ENCODE measurements at places on chromosomes 7 and 10.

- DNase-seq = no peak
These were observed 133.1 kb upstream of the PPP2R2D start for GRCh38 chr10:131767716-131768115.

GRCh38 chr10:45581582-45582385 lies 90.8 kb downstream of the ZFAND4 start:
- no peak for DNase-seq

- DNase-seq = no peak
These were observed 34.1 kb upstream of the MALRD1 start for GRCh38 chr10:19014498-19014897.

DNA sequence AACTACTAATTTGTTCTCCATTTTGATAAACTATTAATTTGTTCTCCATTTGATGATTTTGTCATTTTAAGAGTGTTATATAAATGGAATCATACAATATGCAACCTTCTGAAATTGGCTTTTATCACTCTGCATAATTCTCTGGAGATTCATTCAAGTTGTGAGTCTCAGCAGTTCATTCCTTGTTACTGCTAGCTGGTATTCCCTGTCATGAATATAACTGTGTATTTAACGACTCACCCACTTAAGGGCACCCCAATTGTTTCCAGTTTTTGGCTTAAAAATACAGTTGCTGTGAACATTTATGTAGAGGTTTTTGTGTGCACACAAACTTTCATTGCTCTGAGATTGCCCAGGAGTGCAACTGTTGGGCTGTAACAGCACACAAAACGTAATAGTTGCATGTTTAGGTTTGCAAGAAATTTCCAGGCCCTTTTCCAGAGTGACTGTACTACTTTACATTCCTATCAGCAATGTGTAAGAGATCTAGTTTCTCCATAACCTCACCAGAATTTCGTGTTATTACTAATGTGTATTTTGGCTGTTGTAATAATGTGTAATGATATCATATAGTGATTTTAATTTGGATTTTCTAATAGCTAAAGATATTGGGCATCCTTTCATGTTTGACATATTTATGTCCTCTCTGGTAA lies 153.2 kb upstream of the ADCY1 start:
- DNase-seq = no peak

- DNase-seq = no peak
These were observed 5.6 kb downstream of the GPER1 start for GRCh38 chr7:1093502-1093843.

DNA sequence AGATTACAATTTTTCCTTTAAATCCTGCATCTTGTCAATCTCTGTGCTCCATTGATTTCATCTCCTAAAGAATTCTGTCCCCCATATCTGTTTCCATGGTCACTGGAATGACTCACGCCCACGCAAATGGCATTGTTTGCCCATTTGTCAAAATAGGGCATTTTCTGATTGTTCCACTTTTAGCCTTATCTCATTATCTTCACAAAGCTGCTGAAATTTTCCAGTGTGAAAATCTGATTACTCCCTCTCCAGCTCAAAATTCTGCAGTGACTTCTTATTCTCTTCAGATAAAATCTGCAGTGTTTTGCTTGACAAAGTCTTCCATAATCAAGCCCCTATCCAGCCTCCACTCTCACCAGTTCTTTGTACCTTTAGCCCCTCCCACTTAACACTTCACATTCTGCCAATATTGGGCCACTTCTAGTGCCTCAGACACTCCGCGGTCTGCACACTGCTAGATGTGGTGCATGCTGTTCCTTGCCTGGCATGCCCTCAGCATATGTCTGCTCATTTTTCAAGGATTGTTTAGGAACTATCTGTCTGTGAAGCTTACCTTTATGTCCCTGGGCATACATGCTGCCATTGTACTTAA lies 33.9 kb upstream of the CTTNBP2 start:
- DNase-seq = no peak

DNA sequence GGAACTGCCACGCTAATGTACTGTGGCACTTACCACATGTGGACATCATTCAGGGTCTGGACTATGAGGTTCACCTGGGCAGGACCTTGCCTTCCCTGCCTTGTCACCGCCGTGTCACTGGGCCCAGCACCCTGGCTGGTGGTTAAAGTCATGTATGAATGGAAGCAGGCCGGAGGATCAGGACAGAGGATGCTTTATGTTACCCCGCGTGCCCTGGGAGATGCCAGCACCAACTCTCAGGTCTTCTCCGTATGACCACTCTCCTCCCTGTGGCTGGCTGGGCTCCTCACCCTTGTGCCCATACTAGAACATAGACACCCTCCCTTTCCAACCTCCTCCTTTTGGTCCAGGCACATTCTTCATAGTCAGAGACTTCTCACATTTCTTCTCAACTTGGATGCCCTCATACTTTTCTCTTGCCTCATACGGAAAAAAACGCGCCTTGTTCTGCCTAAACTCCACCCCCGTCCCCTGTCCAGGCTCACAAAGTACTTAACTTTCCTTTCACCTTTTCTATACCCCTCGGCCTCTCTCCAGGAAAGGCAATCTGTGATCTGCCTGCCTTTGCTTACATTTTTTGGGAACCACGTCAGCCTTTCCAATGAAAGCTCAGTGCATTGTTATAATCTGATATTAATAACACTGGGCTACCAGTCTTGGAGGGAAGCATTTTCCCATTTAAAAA lies 240.0 kb downstream of the TEX36 start:
- DNase-seq = no peak

GRCh38 chr7:111780527-111780926 lies 218.2 kb upstream of the IMMP2L start:
- no peak for DNase-seq

DNA sequence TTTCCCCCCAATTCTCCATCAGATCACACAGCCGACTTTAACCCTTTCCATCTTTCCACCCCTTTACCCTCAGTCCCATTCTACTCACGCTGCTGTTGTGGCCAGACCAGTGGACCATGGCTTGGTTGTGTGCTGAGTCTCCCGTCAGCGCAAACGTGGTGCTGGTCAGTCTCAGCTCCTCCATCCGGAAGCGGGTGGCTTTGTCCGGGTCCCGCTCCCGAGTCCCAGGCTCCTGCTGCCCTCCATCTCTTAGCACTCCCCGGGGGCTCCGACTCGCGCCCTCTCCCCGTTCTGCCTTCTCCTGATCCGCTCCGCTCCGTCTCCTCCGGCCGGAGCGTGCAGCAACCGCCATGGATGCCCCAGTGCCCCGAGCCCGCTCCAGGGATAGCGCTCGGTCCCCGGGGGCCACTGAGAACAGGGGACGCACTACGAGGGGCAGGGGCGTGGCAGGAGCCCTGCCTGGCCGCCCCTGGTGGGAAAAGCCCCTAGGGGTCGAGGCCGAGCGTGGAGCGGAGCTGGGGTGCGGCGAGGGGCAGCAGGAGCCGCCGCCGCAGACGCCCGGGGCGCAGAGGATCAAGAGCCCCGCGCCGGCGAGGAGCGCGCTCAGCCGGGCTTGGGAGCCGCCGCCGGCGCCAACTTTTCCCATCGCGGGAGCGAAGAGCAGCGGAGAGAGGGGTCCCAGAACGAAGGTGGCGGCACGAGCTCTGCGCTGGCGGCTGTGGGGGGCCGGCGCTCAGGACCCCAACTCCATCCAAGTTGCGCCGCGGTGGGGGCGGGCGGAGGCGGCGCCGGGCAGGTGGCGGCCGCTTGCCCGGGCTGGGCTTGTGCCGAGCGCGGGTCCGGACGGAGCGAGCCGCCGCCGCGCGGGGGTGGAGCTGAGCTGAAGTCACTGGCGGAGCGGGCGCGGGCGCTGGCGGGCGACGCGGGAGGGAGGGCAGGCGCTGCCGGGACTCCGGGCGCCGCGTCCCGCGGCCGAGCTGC lies at the start of gene SORCS1:
TSS of gene SORCS1 (minus strand) at position 826 of the 981 bp plus-strand sequence.
- DNase-seq = no peak

DNA sequence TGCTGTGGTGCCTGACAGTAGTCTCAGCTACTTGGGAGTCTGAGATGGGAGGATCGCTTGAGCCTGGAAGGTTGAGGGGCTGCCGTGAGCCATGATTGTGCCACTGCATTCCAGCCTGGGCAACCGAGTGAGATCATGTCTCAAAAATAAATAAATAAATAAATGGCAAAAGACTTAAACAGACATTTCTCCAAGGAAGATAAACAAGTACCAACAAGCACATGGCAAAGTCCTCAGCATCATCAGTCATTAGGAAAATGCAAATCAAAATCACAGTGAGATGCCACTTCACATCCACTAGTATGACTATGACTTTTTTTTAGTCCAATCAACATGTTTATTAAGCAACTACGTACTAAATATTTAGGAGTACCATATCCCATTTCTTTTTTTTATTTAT lies 21.3 kb upstream of the KPNA7 start:
- DNase-seq = no peak

GRCh38 chr7:2631946-2632732 lies at the start of gene TTYH3:
Gene TTYH3 (plus strand): TSS chr7:2631986. CDS start chr7:2632156, 170 bp downstream.
- DNase-seq = no peak

GRCh38 chr10:73253225-73253555 lies 746 bp upstream of the MRPS16 start:
- no peak for DNase-seq

DNA sequence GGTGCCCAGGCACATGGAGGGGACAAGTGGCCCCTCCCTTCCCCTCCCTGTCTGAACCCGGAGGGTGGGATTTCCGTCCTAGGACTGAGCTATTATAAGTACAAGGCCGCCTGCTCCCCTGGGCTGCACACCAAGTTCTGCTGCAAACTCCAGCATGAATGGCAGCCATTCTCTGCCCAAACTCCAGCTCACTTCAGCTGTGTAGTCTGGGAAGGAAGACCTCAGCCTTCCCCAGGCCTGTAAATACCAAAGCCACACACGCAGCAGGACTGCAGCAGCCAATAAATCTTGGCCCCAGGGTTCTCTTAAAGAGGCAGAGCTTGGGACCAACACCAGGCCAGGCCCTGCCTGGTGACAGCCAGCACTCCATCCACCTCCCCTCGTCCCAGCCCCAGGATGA lies 291.3 kb upstream of the ZMIZ1 start:
- DNase-seq = no peak

GRCh38 chr7:118289476-118289875 lies 65.0 kb downstream of the ANKRD7 start:
- no peak for DNase-seq

DNA sequence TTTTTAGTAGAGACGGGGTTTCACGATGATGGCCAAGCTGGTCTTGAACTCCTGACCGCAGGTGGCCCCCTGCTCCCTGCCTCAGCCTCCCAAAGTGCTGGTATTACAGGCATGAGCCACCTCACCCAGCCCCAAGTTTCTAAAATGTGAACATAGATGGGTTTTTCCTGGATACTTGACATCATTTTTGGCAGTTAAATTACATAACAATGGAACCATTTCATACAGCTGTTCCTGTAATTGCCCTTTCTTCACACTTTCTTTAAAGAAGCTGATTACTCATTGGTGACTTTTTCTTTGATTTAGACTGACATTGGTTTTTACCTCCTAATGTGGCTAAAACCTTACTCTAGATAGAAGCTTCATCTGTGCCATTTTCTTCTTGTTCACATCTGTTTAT lies 5.9 kb downstream of the ZKSCAN1 start:
- no peak for DNase-seq

GRCh38 chr10:112872728-112873127 lies 77.3 kb upstream of the TCF7L2 start:
- no peak for DNase-seq

DNA sequence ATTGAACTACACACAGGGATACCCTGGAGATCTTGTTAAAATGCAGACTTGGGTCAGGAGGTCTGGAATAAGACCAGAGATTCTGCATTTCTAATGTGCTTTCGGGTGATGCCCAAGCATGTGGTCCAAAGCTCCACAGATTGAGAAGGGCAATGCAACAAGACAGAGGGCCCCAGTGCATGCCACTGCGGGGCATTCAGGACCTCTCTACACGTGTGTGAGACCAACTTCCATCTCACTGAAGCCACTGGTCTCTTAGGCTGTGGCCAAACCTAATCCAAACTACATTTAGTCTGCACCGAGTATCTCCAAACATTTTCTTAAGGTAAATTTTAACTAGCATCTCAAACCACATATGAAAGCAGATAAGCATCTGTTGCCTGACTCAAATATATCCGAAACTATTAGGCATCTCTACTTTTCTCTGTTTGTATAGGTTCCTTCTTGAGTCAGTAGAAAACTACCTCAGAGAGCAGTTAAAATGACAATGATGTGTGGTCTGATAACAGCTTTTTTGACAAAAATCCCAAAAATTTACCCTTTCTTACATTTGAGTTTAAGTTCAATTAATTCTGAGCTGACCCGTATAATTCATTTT lies 107.5 kb downstream of the ELMO1 start:
- no peak for DNase-seq

- DNase-seq = no peak
These were observed 155.9 kb upstream of the EGR2 start for GRCh38 chr10:62972103-62972502.

DNA sequence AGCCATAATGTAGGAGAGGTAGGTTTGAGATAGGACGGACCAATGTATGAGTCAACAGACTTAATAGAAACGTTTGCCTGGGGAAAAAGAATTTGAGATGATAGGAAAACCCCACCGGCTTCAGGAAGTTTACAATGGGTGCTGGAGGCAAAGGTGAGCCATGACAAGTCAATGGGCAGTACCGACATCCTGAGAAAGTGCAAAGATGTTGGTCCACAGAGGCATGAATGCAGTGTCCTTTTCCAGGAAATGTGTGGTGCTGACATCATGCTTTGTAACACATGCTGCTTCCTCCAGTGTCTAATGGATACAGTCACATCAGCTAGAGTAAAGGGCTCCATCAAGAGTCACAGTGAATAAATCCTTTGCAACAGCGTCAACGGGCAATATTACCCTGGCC lies 533.6 kb downstream of the INHBA start:
- no peak for DNase-seq

DNA sequence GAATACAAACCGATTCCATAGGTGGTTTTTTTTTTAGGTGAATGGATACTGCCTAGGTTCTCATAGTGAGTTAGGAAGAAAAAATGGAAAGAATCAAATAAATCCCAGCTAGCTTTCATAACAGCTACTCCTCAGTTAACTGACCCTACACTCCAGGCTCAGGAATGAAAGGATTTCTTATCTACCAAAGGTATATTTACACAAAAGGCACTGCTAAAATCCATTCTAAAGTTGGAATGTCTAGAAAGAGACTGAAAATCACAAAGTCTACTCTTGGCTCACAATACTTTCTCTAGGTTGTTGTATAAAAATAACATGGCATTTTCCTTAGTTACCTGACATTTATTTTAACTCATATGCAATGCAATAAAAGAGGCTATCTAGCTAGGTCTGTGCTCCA lies 375.2 kb downstream of the MAGI2 start:
- no peak for DNase-seq

- DNase-seq = no peak
These were observed 358.5 kb downstream of the TFEC start for GRCh38 chr7:115672024-115672423.

- DNase-seq = peak; percentile 72
These were observed 16.5 kb downstream of the AP5Z1 start for GRCh38 chr7:4791738-4792536.

GRCh38 chr7:77537136-77537777 lies at the start of gene PTPN12:
Gene PTPN12 (plus strand): TSS chr7:77537295. CDS start chr7:77537547, 252 bp downstream.
- peak; percentile 22 for DNase-seq

DNA sequence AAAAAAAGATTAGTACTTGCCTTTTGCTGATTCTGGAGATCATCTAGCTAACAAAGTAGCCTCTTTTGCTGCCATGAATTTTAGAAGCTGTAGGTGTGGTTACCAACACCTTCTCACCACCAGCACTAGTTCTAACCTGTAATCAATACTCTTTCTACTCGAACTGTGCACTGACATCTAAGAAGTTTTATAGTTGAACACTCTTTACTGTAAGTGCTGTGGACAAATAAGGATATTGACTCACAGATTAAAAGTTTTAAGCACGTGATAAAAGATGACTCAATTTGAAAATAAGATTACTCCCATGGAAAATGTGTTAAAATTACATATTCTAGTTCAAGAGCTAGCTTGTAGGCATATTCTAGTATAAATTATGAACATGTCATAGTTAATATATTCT lies 89.9 kb downstream of the REEP3 start:
- no peak for DNase-seq
